ENCODE measurements at places on chromosomes 12 and 14.

- DNase-seq = no peak
These were observed 759.1 kb downstream of the GALC start for GRCh38 chr14:87233806-87234384.

DNA sequence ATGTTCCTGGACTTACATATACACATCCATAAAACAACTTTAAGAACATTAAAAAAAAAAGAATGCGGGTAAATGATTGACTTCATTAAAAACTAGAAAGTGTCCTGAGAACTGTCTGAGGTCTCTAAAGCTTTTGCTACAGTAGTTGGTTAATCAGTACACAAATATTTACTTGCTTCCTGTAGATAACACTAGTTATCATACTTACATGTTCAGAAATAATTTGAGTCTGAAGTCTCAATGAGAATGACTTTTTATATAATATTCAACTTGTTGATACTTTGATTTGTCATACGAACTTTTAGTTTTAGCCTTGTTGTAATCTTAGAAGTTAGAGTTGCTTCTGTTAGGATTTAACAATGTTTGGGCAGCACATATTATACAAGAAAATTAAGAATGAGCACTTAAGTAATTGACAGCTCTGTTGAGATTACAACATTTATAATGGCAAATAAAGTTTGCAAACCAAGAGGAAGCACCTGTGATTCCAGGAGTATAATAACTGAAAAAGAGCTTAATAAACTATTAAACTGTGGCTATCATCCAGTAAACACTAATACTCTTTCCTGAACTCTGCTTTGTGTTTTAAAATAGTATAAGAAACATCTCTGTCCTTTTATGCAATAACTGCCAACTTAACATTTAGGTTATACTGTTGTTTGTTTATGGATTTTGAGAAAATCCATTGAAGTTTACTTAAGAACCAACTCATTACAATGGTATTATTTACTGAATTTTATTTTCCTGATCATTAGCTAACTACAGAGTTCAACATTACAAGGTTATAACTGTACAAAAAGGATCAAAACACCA, 131.7 kb downstream of the MIPOL1 start:
- no peak for DNase-seq

GRCh38 chr12:23560611-23561010, 388.9 kb downstream of the SOX5 start:
- DNase-seq = no peak

GRCh38 chr12:59486827-59487226, 109.0 kb upstream of the SLC16A7 start:
- DNase-seq = no peak

GRCh38 chr14:71749613-71750238, 182.5 kb upstream of the RGS6 start:
- no peak for DNase-seq

All from GM10248 (cell line).